Activated CD8-positive, alpha-beta T cell treated with anti-CD3 and anti-CD28 coated beads, Interleukin-2, amount 10 ng/mL, durations not matched to agents 7 days and 5 days (primary cell): ENCODE measurements at places on chromosomes 1 and 21. TPM values are rescaled to one million over a fixed set of nuclear protein-coding genes. Genes with fewer than 3 reads are reported as not detected.

Gene GNAT2
- total RNA-seq, result not detected

Gene LMOD1
- not detected for total RNA-seq

Gene PRKAB2
- 9.6 TPM for total RNA-seq

DNA sequence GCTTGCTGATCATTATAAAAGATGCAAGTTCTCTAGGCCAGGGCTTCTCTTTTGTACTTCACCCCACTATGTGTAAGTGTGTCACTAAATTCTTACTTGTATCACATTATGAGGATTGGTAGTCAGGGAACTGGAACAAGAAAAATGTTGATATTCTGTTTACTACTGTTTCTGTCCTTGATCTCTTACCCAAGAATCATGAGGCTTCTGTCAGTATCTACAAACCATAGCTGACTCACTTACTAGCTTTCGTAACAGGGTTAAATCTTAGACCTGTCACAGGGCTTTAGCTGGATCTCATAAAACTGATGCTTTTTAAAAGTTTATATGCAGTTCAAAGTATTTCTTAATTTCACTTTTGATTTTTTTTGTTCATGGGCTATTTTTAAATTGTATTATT, 681.2 kb downstream of the PLPP3 start:
- no peak for DNase-seq

Gene CFHR3
- total RNA-seq, result not detected

Gene NR1I3
- total RNA-seq, result not detected

GRCh38 chr1:151888972-151889570, 20.2 kb downstream of the THEM4 start:
- no peak for DNase-seq

- no peak for DNase-seq
Measured at GRCh38 chr1:45200906-45201500, 5.4 kb downstream of the ZSWIM5 start.
